ENCODE measurements at places on chromosomes 1 and 21.

DNA sequence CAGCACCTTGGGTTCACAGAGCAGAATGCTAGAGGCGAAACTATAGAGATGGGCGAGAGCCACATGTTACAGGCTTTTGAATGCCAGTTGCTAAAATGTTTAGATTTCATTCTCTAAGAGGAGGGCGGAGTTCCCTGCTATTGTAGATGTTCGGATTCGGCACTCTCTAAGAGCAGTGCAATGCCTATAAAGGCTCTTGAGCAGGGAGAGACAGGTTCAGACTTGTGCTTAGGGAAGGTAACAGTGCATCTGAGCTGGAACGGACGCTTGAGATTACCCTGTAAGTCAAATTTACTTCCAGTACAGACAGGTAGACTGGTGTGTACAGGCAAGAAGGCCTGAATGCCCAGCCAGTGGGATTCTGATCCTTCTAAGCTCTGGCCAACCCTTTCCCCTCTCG lies 15.3 kb downstream of the LURAP1 start:
- DNase-seq: no peak

- DNase-seq: no peak
Observed at GRCh38 chr1:2982615-2983318, 38.5 kb upstream of the ACTRT2 start.

GRCh38 chr1:20854529-20854928 lies 67.4 kb upstream of the HP1BP3 start:
- no peak for DNase-seq

GRCh38 chr1:220991959-220992704 lies 112.9 kb downstream of the HLX start:
- DNase-seq: peak; percentile 51

- DNase-seq: no peak
Observed at GRCh38 chr1:62691062-62691844, 3.1 kb upstream of the DOCK7 start.

DNA sequence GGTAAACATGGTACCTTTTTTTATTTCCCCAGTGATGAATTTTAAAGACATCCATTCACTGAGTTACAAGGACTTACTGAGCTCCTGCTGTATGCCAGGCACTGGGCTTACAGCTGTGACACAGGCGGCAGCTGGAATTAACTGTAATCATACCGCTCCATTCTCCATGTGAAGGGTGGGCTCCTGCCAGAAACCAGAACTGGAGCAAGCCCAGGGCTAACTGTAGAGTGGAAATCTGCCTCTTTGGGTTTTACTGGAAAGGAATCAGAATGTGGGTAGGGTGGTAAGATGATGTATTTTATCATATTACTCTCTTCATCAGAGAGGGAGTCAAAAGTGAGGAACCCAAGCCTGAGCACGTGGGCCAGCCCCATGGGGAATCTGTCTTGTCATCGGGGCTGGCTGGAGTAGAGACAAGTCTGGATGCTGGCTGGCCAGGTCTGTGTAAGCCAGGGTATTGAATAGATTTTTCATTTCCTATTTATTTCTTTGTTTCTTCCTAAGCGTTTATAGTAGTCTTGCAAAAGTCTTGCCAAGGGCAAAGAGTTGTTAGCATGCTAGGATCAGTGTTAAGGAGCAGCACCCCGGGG lies 21.5 kb downstream of the FGGY start:
- DNase-seq: no peak

DNA sequence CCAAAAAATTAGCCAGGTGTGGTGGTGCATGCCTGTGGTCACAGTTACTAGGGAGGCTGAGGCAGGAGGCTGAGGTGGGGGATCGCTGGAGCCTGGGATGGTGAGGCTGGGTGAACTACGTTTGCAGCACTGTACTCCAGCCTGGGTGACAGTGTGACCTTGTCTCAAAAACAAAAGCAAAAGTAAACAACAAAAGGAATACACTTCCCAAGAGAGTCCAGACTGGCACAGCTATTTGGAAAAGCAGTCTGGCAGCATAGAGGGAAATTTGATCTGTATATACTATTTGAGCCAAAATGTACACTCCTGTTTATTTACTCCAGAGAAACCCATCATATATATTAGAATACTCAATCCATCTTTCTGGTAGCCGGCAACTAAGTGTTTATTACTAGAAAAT lies 107.0 kb upstream of the HMCN1 start:
- no peak for DNase-seq
